ENCODE measurements at places on chromosomes 4 and X. TPM values are rescaled to one million over a fixed set of nuclear protein-coding genes. Genes with fewer than 3 reads are reported as not detected.

KLHL4 gene
- total RNA-seq: 16.9 TPM

KCND1 gene
- 6.8 TPM for total RNA-seq

PPEF1 gene
- total RNA-seq: 0.34 TPM

CCKAR gene
- not detected for total RNA-seq

RIPPLY1 gene
- total RNA-seq: not detected

ART3 gene
- total RNA-seq: 0.63 TPM

WNK3 gene
- total RNA-seq: 37.1 TPM

MAGEA1 gene
- not detected for total RNA-seq

CAPN6 gene
- 10.6 TPM for total RNA-seq

AASDH gene
- total RNA-seq: 10.9 TPM

GYG2 gene
- total RNA-seq: 65.3 TPM

NLGN3 gene
- total RNA-seq: 14.8 TPM

MAGED1 gene
- total RNA-seq: 91.1 TPM

REPS2 gene
- total RNA-seq: 4.3 TPM

NDNF gene
- total RNA-seq: 1.6 TPM

CT47A7 gene
- total RNA-seq: not detected

SPANXD gene
- not detected for total RNA-seq

DGKK gene
- 19.2 TPM for total RNA-seq

SMR3A gene
- not detected for total RNA-seq

AKAP14 gene
- 1.3 TPM for total RNA-seq

CXCL5 gene
- total RNA-seq: 11.4 TPM

CTAG1A gene
- total RNA-seq: not detected

MAGEA9B gene
- not detected for total RNA-seq

NSDHL gene
- total RNA-seq: 31.5 TPM

SFRP2 gene
- total RNA-seq: 342 TPM

FUNDC2 gene
- total RNA-seq: 66.0 TPM

XAGE5 gene
- total RNA-seq: not detected

SGMS2 gene
- 0.73 TPM for total RNA-seq

CCDC158 gene
- total RNA-seq: not detected

RTL3 gene
- not detected for total RNA-seq

Data from H1 (cell line).